ENCODE measurements at places on chromosomes 5 and 9.

DNA sequence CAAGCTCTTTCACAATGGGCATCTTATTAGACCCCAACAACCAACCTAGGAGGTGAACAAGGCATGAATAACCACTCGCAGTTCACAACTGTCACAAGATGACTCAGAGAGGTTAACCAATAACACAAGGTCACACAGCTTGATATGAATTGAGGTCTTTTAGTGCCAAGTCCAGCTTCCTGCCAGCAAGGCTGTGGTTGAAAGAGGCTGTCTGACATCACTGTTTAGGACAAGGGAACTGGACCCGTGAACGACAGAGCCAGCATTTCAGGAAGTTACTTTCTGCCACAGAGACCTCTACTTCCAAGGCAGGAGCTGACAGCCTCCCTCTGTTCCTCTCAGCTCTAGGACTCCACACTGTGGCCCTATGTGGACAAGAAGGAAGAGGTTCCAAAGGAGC is 53.4 kb upstream of the ALDH1B1 start:
- DNase-seq = no peak

DNA sequence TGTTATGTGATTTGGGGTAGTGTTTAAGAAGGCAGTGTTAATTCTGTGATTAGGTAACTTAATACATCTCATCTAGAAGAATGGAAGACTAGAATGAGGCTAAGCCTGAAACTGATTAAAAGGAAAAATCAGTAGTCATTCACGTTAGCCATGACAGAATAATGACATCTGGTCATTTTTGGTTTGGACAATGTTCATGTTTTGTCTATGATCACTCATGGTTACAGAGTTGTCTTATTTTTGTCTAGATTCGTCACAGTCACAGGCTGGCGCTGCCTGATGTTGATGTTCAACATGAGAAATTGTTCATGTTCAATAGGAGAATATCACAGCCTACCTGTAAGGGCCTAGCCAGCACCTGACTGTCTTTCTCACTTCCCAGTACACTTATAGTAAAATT is 9.5 kb upstream of the DOCK2 start:
- no peak for DNase-seq

DNA sequence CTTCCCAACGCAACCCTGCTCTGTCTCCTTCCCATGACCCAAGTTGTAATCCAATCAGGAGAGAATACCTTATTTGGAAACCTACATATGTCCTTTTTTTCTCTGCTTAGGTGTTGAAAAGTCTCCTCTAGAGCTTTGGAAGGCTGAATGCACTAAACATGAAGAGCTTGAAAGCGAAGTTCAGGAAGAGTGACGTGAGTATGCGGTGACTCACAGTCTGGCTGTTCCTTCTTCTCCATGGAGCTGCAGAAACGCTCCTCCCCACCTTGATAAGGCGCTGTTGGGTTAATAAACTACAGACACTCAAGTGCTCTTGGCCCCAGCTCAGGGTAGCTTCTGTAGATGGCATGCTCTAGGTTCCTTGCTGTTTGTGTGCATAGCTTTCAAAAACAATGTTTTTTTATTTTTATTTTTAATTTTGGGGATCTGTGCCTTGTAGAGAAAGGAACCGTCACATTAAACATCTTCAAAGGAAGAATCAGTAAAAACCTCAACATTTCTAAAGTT is 30.7 kb downstream of the RAI14 start:
- peak; percentile 99 for DNase-seq

GRCh38 chr5:145943674-145944121 is 7.3 kb downstream of the SH3RF2 start:
- DNase-seq = no peak

DNA sequence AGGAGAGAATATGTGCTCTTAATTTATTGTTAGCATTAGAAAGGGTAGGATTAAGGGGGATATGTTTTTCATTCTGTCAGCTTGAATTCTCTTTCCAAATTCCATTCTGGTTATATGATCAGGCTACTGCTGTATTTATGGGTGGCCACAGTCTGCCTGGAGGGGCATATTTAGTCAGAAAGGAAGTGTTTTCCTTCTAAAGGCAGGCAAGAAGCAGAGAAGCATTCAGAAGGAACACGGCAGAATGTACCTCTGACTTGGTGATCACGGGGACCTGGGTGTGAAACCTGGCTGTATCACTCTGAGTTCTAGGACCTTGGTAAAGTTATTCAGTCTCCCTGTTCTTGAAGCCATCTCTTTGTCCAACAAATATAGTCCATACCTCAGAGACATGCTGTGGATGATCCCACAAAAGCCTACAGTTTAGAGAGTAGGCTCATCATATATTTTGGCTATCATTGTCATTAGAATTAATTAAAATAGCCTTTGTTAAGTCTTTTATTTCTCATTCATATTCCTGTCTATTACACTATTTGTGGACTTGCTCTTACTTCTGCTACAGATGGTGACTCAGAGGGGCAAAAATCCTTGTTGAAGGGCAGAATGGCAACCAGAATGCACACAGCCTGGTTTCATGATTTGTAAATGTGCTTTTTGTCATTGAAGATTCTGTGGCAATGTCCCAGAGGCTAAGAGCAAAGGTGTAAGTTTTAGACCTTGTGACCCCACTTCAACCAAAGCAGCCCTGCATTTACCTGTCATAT is 2.7 kb downstream of the TNC start:
- DNase-seq = no peak

GRCh38 chr5:163407034-163407655 is 30.2 kb upstream of the CCNG1 start:
- no peak for DNase-seq

GRCh38 chr5:157563929-157564716 is 11.5 kb downstream of the ADAM19 start:
- DNase-seq = no peak

DNA sequence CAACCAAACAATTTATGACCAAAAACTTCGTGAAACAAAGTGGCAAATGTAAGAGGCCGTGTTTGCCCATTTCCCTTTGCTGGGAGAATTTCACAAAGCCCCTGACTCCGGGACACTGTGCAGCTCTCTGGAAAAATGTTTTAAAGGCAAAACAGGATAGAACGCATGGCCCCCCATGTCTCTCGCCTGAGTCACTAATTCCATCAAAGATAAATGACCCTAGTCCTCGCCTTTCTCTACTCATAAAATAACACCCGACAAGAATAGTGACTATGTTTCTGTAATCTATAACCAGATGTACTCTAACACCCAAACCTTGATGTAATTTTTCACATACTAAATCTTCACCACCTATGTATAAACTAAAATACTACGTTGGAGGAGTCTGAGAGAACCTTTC is 55.7 kb upstream of the SAP30L start:
- DNase-seq = no peak

- DNase-seq = no peak
These were observed 127.3 kb downstream of the SPATA31D1 start for GRCh38 chr9:82115900-82116299.

DNA sequence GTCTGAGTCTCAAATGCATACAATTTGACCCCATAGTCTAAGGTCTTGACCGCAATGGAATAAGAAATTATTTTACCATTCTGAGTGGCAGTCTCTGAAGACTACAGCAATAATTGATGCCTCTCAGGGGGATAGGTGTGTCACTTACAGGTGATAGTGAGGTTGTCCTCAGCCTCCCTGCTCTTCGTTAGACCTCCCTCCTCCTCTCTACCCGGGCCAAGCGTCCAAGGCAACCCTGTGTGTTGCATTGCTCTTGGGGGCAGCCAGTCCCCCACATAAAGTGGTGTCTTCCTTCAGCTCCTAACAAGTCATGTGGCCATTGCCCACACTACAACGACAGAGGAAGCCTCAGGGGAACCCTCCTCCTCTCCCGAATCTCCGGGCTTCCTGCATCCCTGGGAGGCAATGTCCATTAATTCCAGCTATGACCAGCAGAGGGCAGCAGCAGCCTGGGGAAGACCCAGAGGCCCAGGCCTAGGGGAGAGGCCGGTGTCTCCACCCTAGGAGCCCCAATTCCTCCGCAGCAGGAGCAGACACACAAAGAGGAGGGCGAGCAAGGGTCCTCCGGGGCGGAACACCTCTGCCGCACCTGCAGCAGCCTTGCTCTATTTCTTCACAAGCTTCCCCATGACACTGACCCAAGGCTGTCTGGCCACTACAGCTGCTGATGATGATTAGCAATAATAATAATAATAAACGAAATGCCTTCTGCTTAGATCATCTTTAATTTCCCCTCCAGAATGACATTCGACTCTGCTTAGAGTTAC is 134.8 kb downstream of the KCNIP1 start:
- peak; percentile 51 for DNase-seq

DNA sequence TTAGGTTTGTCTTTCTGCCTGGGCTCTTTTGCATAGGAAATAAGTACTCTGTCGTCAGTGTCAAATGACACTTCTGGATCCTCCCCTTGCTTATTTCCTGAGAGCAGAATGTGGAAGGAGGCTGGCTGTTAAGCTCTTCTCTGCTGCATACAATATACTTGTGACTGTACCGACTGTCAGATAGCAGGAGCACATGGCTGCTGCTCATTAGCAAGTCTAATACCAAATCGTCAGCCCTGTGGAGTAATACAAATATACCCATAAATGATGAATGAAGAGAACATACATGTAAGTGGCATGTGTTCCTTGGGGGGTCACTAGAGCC is at the start of gene GPR151:
Gene GPR151, minus strand, starts transcription at position 40 of the 325 bp plus-strand sequence. CDS start 77 bp downstream, outside the sequence.
- DNase-seq = no peak

All from A549 (cell line).